ENCODE measurements at places on chromosomes 7 and 10. TPM values are rescaled to one million over a fixed set of nuclear protein-coding genes. Genes with fewer than 3 reads are reported as not detected.

DNA sequence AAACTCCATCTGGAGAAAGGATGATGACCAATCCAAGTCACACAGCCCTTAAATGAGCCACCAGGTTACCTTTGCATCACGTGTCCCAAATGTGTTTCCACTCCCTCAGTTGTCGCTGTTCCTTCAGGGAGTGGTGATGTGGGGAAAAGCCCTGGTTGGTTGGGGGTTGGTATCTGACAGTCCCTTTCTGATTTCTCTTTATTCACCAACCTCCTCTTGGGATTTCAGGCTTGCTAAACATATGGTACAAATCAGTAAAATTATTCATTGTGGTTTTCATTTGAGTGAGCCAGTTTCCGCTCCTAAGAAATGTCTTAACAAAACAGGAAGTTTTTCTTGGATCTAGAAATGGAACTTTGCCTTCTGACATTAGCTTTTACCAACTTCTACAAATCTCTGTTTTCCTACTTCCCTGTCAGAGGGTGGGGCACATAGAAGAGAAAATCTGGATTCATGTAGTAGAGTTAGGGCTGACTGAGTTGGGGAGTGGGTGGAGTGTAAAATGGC, 40.0 kb upstream of the KMT2E start:
- H3K4me3 ChIP-seq = no peak overlapping the region
- peak; percentile 67 for DNase-seq
- H3K27me3 ChIP-seq = no peaks in the 10 kb centered on the region
- H3K27ac ChIP-seq = peak overlapping the region; percentile 69
- no peaks in the 10 kb centered on the region for H3K36me3 ChIP-seq

- no peak overlapping the region for H3K4me3 ChIP-seq
- H3K27me3 ChIP-seq = no peaks in the 10 kb centered on the region
- no peaks in the 10 kb centered on the region for H3K36me3 ChIP-seq
- no peak for DNase-seq
- no peak overlapping the region for H3K27ac ChIP-seq
Observed at GRCh38 chr7:16587129-16587528, 58.4 kb downstream of the ANKMY2 start.

DNA sequence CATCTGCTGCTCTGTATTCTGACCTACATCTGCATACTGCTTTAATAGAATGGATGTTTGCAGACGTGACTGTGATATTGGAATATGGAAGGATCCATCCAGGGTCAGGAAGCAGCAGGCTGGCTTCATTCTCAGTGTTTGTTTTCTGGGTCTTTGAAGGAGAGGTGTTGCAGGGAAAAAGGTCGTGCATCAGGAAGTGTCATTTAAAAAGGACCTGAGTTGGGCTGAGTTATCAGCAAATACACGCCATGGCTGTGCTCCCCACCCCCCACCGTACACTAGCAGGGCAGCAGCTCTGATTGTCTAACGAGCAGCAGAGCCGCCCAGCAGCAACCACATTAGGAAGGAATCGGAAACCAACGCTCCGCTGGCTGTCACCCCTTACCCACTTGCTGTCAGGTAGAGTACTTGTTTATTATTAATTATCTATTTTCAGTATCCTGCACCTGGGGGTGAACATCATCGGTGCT, 63.1 kb upstream of the STEAP1B start:
- H3K36me3 ChIP-seq = no peaks in the 10 kb centered on the region
- H3K4me1 ChIP-seq = peaks cover 62% of the 10 kb centered on the region
- H3K27me3 ChIP-seq = no peaks in the 10 kb centered on the region
- no peak overlapping the region for H3K27ac ChIP-seq
- H3K4me3 ChIP-seq = no peak overlapping the region
- no peak for DNase-seq

DNA sequence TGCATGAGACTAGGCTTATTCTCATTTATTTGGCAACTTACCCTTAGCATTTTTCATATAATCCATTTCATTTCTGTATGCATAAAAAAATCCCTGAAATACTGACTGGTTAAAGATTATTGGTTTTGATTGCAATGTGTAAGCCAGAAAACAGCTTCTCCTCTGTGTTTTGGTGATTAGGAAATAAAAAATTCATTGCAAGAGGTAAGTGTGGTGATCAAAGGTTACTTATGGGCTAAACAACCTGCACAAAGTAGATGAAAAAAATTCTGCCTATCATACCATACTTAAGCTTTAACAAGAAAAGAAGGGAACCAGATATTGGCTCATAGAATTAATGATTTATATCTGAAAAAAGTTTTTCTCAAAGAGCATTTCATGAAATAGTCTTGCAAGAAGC, 64.0 kb upstream of the TMEM168 start:
- no peak for DNase-seq
- H3K4me3 ChIP-seq = no peak overlapping the region
- no peaks in the 10 kb centered on the region for H3K4me1 ChIP-seq
- no peaks in the 10 kb centered on the region for H3K36me3 ChIP-seq

DNA sequence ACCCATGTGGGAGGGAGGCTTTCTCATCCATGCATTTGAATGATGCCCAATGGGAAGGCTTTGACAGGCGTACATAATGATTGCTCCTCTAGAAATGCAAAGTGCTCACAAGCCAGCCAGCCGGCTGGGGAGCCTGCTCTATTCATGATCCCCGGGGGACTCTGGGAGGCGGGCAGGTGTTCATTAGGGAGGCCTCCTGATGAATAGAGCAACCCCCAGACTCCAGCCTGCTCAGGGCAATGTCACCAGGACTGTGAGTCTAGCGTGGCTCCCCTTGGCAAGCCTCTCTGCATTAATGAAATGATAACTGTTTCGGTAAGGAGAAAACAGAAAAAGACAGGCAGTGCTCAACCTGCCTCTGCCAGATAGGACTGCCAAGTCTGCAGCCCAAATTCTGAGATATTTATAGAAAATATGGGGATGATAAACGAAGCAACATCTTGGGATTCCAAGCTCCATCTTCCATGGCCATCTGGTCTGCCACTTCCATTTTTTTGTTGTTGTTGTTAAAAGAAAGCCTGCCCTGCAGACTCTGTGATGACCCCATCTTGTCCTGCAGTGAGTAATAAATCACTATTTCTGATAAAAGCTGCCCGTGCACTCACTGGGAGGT, 236.4 kb downstream of the PRPF18 start:
- H3K27me3 ChIP-seq = no peaks in the 10 kb centered on the region
- H3K4me1 ChIP-seq = no peaks in the 10 kb centered on the region
- H3K36me3 ChIP-seq = no peaks in the 10 kb centered on the region
- DNase-seq = no peak
- H3K4me3 ChIP-seq = no peak overlapping the region
- no peak overlapping the region for H3K27ac ChIP-seq

GRCh38 chr7:124171068-124171467, 138.2 kb upstream of the TMEM229A start:
- H3K27ac ChIP-seq = no peak overlapping the region
- H3K4me3 ChIP-seq = no peak overlapping the region
- H3K36me3 ChIP-seq = no peaks in the 10 kb centered on the region
- no peaks in the 10 kb centered on the region for H3K4me1 ChIP-seq
- DNase-seq = no peak
- H3K27me3 ChIP-seq = no peaks in the 10 kb centered on the region

DNA sequence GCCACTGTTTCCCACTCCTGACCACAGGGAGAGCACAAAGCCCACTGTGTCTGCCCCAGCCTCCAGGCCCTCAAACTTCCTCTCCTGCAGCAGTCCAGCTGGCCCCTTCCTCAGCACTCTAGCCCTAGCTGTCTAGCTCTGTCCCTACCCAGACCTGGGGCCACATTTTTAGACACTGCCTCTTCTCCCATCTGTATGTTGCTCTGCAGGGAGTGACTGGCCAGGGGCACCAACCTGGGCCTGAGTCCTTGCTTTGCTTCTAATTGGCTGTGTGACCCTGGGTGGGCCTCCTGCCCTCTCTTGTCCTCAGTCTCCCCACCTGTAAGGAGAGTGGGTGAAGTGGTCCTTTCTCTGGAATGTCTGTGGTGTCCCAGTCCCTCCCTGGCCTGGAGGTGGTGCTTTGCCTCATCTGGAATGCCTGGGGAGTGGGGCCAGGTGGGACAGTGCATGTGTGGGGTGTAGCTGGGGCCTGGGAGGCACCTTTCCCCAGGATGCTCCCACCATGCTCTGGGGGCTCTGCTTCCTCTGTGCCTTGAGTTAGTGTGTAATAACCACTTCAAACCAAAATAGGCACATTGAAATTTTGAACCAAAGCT, 25.1 kb downstream of the AQP1 start:
- H3K4me3 ChIP-seq = no peak overlapping the region
- H3K36me3 ChIP-seq = no peaks in the 10 kb centered on the region
- H3K27me3 ChIP-seq = peaks cover 14% of the 10 kb centered on the region
- no peak overlapping the region for H3K27ac ChIP-seq
- no peaks in the 10 kb centered on the region for H3K4me1 ChIP-seq

DNA sequence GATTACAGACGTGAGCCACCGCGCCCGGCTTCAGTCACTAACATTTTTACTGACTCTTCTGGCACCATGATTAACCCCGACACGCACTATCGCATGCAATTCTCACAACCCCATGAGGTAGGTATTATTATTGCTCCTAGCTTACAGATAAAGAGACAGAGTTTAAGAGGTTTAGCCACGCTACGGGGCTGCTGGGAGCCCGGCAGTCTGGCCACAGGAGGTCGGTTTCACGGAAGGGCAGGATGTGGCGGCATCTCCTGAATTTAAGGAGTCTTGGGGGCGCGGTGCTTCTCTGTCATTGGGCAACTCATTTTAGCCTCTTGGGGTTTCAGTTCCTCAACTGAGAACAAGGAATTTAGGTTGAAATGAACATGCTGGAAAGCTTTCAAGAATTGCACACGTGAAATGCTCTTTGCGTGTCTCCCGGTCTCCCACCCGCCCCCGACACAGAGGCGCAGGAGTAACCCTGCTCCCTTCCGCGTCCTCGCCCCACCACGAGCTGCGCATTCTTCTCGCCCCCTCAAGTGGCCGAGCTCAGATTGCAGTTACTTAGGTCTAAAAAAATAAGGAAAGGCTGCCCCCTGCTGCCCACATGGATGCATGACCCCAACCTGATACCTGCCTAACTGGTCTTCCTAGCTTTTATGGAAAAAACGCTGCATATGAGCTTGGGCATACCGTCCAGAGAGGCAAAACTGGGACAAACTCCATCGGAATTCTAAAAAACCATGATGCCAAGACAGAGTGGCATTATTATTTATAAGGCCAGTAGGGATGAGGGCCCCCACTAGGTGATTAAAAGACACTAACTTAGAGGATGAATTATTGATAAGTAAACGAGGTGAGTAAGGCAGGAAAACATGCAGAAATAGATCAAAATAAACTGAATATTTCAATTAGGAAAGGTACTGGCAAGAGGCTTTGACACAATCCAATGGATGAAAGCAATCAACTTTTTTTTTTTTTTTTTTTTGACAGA, 12.4 kb downstream of the PRSS2 start:
- no peaks in the 10 kb centered on the region for H3K4me1 ChIP-seq
- no peaks in the 10 kb centered on the region for H3K27me3 ChIP-seq
- no peak overlapping the region for H3K27ac ChIP-seq
- peak; percentile 68 for DNase-seq

DNA sequence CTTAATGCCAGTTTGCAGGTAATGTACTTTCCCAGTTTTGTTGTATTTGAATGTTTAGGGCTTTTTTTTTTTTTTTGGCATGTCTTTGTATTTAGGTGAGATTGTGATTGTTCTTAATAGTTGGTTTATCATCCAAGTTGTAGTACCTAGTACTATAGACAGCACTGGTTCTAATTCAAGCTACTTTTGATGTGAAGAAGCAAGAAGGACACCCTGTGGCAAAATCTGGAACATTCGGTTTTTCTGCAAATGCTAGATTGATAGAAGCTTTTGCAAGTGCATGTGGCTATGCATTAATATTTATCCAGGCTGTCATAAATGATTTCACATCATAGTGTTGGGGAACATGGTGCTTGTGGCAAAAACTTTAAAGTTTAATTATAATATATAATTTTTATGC, 248.9 kb downstream of the FOXP2 start:
- no peaks in the 10 kb centered on the region for H3K4me1 ChIP-seq
- 0 out of 2 replicates have a peak, but pooled peaks cover 4% of the 10 kb centered on the region for H3K27me3 ChIP-seq
- H3K27ac ChIP-seq = no peak overlapping the region
- no peak for DNase-seq

IQCE gene
- 16.1 TPM for total RNA-seq

DNA sequence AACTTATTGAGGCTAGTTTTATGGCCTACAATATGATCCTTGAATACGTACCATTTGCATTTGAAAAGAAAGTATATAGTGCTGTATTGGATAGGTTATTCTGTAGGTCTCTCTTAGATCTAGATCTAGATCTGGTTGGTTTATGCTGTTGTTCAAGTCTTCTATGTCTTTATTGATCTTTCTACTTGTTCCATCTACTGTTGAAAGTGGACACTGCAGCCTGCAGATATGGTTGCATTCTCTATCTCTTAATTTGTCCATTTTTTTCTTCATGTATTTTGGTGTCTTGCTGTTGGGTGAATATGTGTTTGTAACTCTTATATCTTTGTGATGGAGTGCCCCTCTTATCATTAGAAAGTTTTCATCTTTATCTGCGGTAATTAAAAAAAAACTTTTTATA, 139.4 kb upstream of the PCDH15 start:
- DNase-seq = no peak
- no peak overlapping the region for H3K4me3 ChIP-seq
